ENCODE measurements at places on chromosomes 7 and 10.

DNA sequence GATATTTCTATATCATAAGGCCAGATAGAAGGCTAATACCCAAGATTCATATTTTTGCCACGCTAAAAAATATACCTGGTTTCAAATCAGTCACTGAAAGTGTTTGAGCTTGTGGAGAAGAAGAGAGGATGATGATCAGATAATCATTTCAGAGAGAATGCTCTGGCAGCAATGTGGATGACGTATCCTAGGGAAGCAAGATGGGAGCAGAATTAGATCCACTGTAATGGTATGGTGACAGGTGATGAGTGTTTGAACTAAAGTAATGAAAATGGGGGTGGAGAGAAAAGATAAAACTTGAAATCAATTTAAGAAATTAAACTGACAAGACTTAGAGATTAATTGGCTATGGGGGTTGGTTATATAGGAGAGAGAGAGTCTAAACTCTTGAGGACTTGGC, 42.7 kb upstream of the TMEM196 start:
- DNase-seq: no peak

GRCh38 chr7:37524797-37525196, 76.1 kb upstream of the ELMO1 start:
- DNase-seq: no peak

- no peak for DNase-seq
These were observed 327.6 kb upstream of the ZNF32 start for GRCh38 chr10:43976292-43976691.

DNA sequence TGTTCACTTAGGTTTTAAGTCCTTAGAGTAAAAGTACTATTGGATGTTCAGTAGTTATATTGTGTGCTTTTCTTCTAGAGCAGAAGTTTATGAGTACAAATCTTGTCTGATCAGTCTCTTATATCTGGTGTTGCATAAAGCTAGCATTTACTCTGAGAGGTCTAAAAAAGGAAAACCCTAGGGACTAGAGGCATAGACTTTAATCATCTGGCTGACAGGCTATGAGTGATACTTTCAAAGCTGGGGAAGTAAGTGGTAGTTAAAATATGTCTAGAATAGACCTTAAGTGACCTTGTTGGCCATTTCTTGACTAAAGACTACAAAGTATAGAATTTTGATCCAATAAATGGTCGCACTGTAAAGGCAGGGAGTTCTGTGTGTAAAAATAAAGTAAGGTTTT, 32.9 kb upstream of the PHYHIPL start:
- no peak for DNase-seq

GRCh38 chr7:110119883-110120581, 970.9 kb upstream of the LRRN3 start:
- DNase-seq: no peak

DNA sequence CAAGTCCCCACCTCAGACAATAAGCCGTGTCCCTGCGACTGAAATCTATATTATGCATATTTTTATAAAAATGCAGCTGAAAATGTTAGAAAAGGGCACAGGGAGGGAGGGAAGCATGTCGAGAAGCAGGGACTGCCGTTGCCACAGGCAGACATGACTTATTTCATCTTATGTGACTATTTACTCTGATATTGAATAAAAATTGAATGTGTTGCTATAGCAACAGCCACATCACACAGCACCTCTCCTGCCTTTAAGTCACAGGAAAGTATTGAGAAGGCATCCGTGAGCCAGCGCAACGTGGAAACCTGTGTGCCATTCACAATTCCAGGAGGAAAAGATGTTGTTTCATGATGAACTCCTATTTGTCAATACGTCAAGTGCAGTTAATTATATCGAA, 549.5 kb downstream of the DNAJB6 start:
- DNase-seq: no peak

- DNase-seq: no peak
These were observed 51.8 kb downstream of the GSDME start for GRCh38 chr7:24705461-24705954.

DNA sequence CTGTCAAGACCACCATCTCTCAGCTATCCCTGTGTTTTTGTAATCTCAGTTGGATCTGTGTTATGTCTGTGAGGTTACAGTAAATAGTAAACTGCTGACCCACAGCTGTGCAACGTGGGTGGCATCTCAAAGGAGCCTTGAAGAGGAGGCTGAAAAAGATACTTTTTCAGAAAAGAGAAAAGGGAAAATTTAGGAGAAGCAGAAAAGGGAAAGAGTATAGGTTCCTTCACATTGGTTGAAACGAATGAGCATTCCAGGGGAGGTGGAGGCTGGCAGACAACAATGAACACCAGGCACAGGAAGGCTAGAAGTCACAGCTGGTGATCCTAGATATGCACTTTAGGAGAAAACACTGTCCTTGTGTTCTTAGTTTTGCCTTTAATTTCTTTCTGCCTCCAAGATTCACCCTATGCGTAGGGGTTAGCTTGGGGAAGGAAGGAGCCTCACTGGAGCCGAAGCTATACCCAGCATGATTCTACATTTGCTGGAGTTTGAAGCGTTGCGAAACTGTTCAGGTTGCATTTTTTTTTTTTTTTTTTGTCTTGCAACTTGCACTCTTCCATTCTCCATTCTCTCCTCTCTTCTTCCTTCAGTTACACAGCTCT, 18.3 kb downstream of the CPED1 start:
- DNase-seq: no peak

- no peak for DNase-seq
These were observed 182.2 kb upstream of the INHBA start for GRCh38 chr7:41885078-41885477.

GRCh38 chr7:113263749-113264148, 145.4 kb upstream of the SMIM30 start:
- no peak for DNase-seq

DNA sequence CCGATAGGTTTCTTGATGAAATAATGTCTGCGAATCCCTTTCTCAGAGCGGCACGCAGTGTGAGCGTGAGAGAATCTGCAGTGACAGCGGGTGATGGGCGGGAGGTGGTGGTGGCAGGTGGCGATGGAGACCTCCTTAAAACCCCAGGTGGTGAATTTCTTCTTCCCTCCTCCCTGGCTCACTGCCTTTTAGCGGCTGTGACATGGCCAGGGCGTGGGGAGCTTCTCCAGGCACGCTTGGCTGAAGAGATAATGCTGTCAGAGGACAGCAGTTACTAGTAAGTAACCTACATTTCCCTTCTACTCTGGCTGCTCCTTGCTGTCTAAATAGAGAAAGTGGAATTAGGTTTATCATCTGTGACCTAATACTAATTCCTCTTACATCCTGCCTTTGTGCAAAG, 141.4 kb upstream of the INSYN2A start:
- no peak for DNase-seq

GRCh38 chr7:110502888-110503465, 588.0 kb upstream of the LRRN3 start:
- DNase-seq: no peak

GRCh38 chr10:79140855-79141254, 72.1 kb downstream of the ZMIZ1 start:
- DNase-seq: no peak

DNA sequence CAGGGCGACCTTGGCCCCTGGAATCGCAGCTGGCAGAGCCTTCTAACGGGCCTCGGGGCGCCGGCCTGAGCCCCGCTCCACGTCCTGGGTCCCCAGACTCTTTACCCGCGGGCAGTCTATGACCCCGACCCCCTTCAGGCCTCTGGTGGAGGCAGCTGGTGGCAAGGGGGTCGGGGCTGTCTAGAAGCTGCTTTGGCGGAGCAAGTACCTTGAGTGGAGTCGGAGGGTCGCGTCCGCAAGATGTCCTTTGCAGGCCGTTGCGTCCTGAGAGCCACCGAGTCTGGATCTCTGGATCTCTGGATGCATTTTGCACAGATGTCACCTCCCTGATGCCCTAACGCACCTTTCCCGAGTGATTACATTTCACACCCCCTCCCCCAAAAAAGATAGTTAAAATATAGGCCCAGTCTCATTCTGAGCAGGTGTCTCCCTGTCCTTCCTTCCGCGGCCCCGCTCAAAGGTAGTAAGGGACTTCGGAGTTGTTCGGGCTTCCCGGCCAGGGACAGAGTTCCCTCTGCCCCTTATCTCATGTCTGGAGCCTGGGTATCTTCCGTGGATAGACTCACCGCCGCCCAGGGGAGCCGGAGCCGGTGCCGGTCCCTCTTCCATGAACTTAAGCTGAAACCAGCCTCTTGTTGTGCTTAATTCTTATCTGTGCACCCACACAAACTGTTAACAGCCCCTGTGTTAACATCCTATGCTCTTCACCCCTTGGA, 457 bp downstream of the ACADSB start:
- no peak for DNase-seq

DNA sequence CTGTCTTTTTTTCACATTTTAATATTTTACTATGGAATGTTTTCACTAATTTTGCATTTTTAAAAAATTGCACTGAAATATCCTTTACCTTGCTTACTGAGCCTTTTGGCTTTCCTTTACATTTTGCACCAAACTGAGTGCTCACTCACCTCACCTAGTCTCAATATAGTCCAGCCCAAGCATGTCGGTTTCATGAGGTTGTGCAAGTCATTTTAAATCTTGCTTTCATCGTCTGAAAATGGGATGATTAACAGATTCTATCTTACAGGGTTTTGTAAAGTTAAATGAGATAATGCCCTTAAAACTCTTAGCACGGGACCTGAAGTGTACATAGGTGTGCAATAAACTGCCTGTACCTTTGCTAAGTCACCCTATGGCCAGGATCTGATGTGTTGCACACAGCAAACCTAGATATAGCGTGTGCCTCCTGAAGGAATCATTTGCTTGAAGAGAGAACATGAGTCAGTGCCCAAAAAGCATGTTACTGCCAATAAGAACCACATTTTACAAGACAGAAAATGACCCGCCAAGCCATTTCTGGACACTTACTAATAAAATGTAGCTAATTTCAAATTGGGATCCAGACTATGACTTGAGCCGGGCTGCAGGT, 199.8 kb downstream of the JCAD start:
- no peak for DNase-seq

DNA sequence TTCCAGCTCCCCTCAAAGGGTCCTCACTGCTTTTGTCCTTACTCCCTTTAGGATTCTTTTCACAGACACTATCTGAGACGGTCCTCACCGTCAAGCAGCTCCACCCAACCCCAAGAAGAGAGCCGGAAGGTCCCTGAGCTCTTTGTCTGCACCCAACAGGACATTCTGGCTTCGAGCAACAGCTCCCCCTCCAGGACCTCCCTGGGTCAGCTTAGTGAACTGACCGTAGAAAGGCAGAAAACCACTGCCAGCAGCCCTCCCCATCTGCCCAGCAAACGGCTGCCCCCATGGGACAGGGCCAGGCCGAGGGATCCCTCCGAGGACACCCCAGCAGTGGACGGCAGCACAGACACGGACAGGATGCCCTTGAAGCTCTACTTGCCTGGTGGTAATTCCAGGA, 19.9 kb downstream of the MINDY4 start:
- DNase-seq: no peak

DNA sequence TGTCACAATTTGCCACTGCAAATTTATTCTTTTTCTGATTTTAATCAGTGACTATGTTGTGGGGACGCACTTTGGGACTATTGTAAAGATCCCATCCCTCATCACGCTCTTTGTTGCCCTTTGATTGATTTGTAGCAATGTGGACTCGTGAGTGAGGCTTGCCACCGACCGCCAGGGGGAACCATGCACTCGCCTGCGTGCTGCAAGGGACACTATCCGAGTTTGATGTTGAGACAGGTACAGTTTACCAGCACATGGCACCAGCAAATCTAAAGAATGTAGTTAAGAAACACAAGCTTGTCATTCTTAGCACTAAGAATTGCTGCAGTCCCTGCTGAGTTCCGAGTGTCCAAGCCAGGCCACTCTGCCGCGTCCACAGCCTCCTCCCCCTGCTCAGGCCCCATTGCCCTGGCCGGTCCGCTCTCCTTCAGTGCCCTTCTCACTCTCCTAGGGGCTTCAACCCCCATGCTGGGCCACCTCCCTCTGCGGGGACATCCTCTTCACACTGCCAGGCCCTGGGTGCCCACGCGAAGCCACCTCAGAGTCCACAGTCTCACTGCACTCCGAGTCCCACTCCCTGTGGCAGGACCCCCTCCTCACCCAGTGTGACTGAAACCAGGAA, 2.0 kb upstream of the SFTPA2 start:
- DNase-seq: no peak

GRCh38 chr10:112949143-112949823, 764 bp upstream of the TCF7L2 start:
- DNase-seq: no peak

- DNase-seq: no peak
These were observed 1.5 kb downstream of the CALHM1 start for GRCh38 chr10:103457176-103457712.

DNA sequence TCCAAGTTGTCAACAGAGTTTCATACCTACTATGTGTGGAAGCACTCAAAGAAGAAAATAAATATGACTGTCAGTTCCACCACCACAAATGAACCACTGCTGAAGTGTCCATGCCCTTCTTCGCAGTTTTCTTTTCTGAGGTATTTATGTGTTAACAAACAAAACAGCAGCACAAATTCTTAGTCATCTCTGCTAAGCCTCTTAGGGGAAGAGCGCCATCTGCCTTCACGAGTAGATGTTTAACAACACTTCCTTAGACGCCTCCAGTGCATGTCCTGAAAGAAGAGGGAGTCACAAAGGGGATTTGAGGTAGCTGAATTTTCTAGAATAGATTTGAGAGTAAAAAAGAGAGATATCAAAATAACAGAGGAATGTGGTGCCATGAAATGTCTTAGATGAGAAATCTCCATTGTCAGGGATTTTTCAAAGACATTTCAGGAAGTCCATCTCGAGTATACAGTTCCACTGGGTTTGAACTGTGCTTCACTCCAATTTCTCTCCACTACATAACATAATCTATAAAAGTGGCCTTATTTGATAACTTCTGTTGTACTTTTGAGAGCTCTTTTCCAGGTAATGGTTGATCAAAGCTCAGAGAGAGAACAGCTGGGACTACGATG, 775.3 kb upstream of the POM121L12 start:
- no peak for DNase-seq

DNA sequence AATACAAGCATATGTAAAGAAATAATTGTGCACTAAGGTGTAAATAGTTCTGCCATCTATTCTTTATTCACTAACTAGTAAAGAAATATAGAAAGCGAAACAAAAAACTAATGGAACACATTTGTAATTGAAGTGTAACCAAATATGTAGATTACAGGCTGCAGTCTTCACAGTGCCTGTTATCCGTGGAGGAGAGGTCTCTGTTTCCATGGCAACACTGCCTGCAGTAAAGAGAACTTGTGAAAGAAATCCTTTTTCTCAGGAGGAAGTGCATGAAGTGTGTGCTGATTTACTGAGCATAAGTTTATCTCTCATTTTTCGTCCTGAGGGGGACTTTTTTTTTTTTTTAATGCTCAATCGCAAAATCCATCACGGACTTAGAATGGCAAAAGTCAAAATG, 102.5 kb downstream of the APBB1IP start:
- no peak for DNase-seq

DNA sequence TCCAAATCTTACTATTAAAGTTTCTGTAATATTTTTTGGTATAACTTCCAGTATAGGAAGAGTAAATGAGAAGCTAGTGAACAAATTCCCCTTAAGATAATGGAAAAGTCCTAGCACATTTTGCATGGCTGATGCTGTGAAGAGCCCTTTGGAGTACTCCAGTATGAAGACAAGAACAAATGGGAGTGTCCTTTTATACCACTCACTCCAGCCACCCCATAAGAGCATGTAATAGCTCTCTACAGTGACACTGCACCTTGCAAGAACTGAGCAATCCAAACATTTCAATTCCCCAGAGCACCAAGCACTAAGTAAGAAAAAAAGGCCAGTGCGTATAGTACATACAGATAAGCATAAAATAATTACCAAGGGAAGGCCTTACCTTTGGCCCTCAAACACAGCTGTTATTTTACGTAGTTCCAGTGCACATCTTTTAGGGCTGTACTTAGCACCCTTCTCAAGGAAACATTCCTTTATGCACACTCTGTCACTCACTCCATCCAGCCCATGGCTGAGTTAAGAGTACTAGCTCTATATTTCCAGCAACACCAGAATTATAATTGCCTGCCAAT, 135.4 kb downstream of the ST7 start:
- no peak for DNase-seq

Data from left forelimb (tissue), 1 donor.